Umbilical cord (tissue), 2 donors: ENCODE measurements at places on chromosomes 3 and 15.

GRCh38 chr3:46900007-46900292 is 22.4 kb downstream of the PTH1R start:
- no peak for DNase-seq

DNA sequence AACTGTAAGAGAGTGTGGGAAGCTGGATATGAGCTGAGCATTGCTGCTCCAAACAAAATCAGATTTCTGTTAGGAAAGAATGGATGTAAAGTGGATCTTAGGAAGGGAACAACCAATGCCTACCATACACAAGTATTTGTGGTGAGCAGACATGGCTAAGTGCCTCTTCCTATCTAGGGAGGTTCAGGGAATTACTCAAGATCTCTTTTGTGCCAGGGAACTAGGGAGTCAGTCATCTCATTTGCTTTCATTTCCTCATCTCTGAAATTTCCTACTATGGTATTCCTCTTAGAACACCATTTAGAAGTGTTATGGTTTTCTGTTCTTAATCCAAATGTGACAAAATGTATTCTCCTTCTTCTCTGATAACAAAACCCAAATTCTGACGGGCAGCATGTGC is 396.5 kb downstream of the FHIT start:
- DNase-seq = no peak

GRCh38 chr3:80676866-80677265 is 909.1 kb upstream of the ROBO1 start:
- no peak for DNase-seq

DNA sequence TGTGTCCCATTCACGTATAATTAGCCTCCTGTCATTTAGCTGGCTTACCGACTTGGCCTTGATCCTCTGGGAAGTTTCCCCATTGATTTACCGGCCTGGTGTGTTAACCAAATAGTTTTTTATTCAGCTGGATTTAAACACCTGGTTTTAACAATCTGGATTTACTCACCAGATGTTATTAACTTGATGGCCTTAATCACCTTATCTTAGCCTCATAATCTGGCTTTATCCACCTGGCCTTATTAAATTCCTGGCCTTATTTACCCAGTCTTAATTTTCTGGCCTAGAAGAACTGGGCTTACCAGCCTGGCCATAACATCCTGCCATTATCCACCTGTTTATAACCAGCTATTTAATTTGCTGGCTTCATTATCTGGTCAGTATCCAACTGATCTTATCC is 89.9 kb downstream of the IL12A start:
- no peak for DNase-seq

- DNase-seq = peak; percentile 14
These were observed 20.5 kb upstream of the RGMA start for GRCh38 chr15:93109336-93110102.

DNA sequence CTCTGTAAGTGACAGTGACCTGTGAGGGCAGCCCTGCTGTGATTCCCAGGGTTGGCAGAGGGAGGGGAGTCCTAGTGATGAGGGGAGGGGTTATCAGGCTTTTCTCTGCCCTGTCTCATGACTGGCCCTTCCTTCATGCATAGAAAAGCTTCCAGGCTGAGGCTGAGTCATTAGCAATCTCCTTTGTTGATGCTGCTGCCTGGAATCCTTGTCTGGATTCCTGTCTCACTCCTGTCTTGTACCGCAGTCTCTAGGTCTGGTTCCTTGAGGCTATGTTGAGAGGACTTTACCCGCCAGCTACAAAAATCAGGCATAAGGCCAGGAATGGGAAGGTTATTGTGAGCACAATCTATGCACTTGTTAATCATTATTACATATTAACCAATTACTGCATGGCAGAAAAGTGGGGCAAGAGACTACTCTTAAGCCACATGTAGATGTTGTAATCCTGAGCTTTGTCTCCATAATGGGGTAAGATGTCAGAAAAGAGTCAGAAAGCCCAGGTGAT is 7.2 kb downstream of the KLHL6 start:
- peak; percentile 49 for DNase-seq

DNA sequence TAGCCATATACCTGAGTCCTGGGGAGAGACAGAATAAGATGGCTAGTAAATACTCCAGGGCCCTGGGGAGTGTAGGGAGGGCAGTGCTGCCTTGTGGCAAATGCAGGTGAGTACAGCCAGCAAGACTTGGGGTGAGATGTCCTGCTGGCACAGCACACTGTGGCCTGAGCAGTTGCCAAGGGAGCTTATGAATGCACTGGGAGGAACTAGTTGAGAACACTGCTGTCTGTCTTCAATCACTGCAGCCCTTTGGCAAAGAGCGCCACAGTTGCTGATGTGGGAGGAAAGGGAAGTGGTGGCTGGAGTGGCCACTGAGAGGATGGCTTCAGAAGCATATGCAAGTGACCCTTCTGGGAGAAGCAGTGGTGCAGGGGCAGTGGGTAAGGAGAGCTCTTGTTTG is 264.6 kb downstream of the RORA start:
- no peak for DNase-seq

- no peak for DNase-seq
These were observed 2.6 kb downstream of the ILDR1 start for GRCh38 chr3:122019493-122019892.

DNA sequence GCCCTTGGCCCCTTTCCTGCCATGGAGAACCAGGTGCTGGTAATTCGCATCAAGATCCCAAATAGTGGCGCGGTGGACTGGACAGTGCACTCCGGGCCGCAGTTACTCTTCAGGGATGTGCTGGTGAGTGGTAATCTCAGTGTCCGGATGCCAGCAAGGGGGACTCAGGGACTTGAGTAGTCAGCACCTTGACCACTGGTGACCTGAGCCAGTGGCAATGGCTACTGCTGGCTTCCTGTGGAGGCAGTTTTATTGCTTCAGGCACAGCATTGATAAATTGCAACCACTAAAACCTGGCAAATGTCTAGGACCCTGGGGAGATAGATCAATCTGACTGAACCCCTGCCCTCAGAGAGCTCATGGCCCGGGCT is 830 bp downstream of the MAP2K5 start:
- DNase-seq = no peak

DNA sequence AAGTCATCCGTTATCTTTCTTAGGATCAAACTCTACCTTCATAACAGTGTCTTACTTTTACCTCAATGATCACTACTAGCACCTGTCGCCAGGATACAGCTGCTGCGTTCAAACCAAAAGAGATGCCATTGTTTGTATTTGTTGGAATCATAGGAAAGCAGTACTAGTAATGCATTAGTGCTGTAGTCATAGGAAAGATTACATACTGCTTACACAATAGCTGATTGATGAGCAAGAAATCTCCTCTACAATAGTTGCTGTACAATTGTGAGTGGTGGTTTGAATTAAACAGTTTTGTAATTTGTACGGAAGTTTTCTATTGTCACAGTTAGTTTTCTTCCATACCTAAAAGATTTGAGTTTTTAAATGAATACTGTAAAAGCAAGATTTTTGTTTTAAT is 21.4 kb downstream of the ACAP2 start:
- no peak for DNase-seq

GRCh38 chr3:173135059-173135458 is 6.0 kb downstream of the SPATA16 start:
- no peak for DNase-seq

GRCh38 chr3:55591888-55592287 is 104.8 kb upstream of the WNT5A start:
- peak; percentile 66 for DNase-seq

- no peak for DNase-seq
These were observed 2.0 kb downstream of the PPM1M start for GRCh38 chr3:52247409-52248164.

DNA sequence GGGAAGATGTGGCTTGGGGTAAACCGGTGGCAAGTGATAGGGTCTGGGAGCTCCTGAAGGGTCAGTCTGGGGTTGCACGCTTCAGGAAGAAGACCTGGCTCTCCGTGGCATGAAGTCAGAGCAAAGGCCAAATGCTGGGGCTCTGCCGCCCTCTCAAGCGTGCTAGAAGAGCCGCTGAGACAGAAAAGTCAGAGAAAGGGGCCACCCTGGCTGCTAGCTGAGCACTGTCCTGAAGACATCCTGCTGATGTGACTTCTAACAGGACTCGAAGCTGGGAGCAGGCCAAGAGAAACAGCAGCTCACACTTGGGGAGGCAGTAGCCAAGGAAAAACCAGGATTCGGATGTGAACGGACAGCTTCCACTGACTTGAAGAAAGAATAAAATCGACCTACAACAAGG is 270.4 kb downstream of the OCA2 start:
- DNase-seq = no peak

- no peak for DNase-seq
These were observed 41.6 kb upstream of the DUSP7 start for GRCh38 chr3:52097851-52098507.

- no peak for DNase-seq
These were observed 28.3 kb downstream of the RETNLB start for GRCh38 chr3:108728934-108729333.

DNA sequence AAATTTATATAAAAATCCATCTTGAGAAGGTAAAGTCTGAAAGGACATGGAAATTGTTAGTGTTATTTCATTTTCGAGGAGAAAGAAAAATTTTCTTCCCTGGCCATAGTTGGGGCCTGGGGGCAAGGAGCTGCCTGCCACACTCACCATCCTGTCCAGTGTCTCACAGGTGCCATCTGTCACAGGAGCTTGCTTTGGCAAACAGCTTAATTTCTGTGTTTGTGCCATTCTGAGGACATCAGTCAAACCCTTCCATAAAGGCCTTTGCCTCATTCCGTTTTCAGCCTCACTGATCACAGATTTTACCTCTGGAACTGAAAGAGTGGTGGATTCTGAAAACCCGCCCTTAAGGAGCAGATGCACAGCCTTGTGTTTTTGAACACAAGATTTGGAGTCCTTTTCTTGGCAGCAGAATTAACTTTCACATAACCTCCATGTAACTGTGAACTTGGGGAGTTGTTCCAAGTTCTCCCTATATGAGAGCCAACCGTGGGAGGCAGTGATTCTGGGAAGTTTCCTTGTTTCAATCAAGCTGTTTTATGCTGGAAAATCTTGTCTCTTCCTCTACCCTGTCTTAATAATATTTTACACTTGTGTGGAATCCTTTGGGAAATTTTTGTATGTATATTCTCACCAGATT is 254.7 kb downstream of the CACNA2D3 start:
- DNase-seq = no peak

DNA sequence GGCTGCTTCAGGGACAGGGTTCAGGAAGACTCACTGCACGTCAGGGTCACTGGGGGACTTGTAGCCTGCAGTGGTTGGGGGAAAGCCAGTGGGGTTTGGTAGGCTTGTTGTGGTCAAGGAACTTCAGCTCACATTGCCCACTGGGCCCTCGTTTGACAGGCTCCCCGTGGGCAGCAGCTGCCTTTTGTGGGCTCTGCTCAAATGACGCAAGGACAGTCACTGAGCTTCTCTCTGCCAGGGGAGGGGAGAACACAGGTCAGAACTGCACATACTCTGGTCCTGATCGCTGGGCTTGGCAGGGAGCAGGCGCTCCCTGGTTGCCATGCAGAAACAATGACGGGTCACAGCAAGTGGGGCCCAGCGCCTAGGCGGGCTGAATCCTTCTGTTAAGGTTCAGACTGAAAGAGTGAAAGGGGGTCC is 45.5 kb downstream of the FAM174B start:
- DNase-seq = no peak

DNA sequence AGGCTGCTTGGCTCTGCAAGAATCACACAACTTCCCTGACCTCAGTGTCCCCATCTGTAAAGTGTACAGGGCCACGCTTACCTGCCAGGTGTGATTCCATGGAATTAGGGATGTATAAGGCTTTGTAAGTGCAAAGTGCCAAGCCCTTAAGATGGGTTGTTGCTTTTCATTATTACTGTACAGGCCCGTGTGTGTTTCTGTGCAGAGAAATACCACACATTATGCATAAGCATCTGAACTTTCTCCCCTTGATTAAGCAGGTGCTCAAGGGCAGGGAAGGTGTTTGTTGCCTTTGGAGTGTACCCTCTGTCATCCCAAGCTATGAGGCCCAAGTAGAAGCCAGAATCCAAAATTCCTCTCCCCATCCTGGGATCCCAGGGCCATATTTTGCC is 13.6 kb upstream of the HRH1 start:
- DNase-seq = no peak

DNA sequence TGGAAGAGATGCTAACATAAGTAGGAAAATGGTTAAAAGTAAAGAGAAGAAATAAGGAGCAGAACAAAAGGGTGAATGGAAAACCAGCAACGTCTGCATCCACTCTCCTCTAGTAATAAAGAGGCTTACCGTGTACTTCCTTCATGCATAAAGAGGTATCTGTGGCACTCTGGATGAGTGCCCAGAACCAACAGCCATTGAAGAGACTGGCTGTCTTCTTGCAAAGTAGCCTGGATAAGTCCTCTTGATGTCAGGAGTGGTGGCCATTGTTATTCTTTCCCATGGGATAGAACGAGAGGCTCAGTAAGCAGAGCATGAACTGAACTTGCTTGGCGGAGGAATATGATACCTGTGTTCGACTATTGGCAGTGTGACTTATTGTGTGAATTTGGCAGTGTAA is 186.2 kb upstream of the RASGRP1 start:
- no peak for DNase-seq

- DNase-seq = peak; percentile 15
These were observed 351.8 kb downstream of the OTOL1 start for GRCh38 chr3:161848376-161848775.

DNA sequence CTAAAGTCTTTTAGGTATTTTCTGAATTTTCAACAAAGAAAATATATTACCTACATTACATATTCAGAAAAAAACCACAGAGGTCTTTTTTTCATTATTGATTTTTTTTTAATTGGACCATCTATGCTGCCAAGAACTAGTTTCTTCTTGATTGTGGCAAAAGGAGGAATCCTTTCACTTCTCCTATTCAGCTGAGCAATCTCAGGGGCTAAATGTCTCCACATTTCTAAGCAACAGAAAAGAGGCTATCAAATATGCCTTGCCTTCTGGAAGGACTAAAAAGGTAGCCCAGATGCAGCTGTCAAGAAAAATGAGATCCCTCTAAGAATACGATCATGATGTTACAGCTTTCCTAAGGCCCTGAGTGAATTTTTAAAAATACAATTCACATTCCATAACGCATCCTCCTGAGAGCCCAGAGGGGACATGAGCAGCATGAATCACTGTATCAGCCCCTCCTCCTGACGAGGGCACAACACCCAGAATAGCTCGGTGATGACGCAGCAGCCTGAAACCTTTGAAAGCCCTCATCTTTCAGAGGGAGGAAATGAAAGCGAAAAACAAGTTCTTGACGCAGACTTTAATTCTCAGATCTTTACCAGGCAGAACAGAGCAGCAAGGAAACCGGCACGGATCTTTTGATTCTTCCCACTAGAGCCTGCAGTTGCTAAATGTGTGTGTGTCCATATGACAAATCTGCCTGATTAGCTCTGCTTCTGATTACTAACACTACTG is 24.6 kb downstream of the RUBCN start:
- peak; percentile 99 for DNase-seq

- DNase-seq = no peak
These were observed 267.7 kb downstream of the CHL1 start for GRCh38 chr3:464255-464654.

DNA sequence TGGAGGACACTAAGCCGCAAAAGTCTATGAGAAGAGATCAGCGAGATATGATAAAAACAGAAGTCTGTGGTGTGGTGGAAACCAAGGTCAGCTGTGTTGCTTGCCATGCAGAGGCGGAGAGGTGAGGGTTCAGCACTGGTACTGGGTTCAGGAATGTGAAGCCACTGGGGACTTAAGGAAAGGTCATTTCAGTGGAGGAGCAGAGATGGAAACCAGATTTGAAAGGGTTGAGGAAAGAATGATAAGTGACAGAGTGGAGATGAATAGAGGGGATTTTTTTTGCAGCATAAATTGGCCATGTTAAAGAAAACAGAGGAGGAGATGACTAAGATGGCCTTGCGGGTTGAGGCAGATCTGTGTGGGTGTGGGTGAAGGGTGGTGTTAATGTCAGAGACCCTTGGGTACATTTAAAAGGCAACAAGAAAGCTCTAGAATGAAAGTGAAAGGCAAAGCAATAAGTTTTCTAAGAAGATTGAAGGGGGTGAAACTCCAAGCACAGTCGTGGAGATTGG is 265.5 kb downstream of the ADAMTSL3 start:
- DNase-seq = no peak
